ENCODE measurements at places on chromosomes 12 and 14.

DNA sequence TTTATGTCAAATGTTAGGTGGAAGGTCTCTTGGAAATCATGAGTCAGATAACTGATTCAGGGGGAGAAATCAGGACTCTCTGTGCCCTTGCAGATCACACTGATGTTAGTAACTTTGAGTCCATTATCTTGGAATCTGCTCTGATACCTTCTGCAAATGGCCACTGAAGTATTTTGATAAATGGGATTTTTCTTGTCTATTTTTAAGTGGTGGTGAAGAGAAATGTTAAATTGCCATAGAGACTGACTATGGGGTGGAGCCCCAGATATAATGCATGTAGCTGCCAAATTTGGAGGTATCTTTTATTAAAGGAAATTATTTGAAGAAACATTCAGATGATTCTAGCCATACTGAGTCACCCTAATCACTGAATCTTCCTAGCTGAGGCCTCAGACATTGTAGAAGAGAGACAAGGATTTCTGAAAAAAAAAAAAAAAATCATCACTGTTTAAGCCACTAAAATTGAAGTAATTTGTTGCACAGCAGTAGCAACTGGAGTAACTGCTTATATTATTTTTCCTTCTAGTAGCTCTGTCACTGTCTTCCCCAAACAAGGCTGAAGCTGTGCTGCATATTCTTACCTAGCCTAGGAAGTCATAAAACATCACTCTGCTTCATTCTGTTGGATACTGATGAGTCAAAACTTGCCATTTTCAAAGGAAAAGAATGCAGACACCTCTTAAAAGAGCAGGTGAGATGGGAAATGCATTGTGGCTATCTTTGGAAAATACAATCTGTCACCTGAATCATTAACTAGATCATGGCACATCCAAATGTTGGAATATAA lies 36.0 kb upstream of the CLEC14A start:
- DNase-seq: no peak

DNA sequence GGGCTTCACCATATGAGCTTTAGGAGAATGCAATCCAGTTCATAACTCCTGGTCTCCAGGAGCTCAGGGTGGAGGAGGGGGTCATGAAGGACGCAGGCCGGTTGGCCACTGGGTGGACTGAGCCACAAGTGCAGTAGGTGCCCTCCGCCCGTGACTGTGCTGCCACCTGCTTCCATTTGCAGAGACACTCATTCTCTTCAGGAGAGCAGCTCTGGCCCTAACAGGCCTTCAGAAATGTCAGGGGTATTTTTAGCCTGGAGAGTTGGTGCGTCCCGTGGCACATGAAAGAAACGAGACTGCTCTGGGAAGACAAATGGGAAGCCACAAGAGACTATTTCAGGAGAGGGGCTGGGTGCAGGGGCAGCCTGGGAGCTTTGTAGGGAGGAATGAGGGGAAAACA lies 74.6 kb upstream of the MYL2 start:
- DNase-seq: no peak

DNA sequence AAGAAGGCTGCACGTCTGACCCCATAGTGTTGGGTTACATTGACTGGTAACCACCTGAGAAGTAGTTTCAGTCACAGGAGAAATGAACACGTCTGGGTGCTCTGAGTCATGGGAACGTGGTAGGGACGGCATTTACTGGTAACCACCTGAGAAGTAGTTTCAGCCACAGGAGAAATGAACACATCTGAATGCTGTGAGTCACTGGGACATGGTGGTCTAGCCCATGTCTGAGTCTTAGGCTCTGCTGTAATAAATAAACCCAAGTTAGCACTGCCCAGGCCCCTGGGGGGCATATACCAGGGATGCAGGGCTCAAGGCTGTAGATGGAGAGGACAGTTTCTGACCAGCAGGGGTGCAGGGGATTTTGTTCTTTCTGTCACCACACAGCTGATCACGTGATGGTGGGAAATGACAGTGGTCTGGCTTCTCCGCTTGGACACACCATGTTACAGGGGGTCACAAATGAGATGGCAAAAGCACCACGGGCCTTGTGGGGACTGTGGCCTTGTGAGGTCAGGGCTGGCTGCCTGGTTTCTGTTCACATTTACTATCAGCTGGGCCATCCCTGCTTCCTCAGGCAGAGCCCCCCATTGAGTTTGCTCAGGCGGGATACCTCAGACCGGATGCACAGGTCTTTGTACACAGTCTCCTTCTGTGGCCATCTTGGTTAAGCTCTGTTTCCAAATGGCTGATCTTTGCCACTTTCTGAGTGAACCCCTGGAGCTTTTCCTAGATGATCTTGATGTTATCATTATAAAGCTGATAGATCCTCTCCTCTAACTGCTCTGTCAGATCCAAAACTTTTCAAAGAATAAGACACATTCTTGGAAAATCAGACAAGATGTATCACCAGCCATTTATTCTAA lies 9.8 kb upstream of the C12orf42 start:
- no peak for DNase-seq

DNA sequence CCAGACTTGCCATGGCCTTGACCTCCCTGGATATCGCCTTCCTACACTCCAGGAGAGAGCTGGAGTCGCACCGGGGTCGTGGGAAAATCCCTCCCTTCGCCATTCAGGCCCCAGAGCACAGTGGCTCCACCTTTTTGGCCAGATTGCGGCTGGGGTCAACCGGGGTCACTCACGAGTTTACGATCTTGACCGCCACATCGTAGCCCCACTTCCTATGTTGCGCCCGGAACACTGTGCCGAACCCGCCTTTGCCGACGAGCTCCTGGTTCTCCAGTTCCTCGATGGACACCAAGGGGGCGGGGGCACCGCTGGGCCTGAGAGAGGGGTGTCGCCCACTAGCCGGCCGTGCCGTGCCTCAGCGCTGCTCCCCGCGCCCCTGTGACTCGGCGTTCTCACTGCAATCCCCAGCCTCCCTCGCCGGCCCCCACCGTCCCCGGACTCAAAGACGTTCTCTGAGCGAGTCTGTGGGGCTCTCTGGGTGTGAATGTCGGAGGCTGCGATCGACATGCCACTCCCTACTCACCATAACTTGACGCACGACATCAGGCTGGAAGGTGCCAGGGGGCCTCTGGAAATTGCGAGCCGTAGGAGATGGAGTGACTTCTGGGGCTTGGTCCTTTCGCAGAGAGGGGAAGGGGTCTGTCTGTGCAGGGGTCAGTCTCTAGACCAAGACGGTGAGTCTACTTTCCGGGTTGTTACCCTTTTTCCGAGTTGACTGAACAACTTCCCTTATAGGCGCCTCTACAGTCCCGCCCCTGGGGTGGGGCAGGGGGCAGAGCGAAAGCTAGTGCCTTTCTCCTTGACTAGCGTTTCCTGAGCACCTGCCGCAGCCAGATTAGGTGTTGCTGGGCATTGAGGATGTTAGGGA lies at the start of gene RIPK3:
TSS of gene RIPK3 (minus strand) at position 708 of the 868 bp plus-strand sequence. CDS start at position 543, 165 bp downstream.
- no peak for DNase-seq

DNA sequence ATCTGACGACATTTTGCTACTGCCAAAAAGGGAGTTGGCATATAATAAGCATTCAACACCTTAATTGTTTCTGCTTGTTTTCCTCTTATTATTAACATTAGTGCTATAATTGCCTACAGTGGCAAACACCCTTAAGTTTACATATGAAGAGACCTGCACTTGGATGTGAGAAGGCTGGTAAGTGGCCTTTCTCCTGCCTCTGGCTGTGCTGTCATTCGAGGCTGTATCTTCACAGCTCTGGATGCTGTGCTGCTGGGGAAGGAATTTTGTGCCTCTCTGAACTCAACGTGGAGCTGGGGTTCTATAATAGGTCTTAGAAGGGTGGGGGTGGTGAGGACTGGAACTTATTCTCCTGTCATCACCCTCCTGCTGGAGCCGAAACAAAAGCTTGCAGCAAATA lies 385.9 kb downstream of the EMP1 start:
- no peak for DNase-seq

DNA sequence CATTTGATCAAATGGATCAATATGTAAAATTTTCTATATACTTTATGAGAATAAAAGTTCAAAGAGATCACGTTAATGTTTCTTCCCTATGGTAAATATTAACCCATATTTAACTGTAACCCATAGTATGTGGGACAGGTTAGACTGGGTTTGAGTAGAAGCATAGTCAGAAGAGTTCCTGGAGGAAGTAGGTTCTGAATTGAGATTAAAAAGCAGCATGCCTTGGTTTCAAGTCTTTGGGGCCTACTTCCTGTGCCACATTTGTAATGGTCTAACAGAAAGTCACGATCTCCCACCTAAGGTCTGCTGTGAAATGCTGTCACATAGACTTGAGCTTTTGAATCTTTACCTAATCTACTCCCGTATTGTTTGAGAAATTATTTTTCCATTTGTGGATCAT lies 63.8 kb downstream of the FIGNL2 start:
- no peak for DNase-seq

DNA sequence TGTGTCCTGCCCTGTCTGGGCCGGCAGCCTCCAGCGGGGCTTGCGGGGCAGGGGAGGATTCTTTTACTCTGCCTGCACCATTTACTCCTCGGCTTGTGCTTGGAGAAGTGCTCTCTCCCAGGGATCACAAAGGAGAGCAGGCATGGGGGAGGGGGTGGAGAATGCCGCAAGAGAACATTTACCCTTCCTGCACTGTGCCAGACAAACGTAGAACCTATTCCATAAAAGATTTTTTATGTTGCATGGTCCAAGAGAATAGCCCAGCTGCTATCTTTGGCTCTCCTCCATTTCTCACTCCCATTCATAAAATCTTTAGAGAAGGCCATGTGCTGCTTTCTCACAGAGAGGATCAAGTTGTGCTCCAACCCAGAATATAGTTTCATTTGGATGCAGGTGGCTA lies 159.4 kb downstream of the SPTSSA start:
- peak; percentile 6 for DNase-seq

DNA sequence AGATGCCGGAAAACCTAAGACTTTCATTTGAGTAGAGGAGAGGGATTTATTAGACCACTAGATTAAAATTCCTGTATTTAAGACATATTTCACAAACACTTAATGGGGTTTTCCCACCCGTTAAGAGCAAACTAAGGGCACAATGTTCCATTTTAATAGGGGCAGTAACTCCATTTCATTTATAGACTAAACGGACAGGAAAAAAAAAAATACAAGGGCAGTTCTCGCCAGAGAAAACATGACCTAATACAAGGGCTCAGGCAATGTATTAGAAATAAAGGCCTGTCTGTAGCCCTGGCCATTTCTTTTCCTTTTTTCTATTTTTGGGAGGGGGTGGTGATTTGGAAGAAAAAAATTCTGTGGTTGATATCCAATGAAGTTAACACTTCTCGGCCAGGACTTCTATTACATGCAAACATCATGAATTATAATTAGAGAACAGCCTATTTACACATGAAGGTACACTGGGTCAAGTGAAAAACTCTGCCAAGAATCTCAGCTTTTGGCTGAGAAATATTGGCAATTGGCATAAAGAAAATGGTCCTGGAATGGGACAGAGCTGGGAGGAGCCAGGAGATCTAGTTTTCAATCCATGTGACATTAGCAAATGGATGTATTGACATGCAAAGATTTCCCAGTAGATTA lies 641.1 kb upstream of the TBX3 start:
- no peak for DNase-seq

DNA sequence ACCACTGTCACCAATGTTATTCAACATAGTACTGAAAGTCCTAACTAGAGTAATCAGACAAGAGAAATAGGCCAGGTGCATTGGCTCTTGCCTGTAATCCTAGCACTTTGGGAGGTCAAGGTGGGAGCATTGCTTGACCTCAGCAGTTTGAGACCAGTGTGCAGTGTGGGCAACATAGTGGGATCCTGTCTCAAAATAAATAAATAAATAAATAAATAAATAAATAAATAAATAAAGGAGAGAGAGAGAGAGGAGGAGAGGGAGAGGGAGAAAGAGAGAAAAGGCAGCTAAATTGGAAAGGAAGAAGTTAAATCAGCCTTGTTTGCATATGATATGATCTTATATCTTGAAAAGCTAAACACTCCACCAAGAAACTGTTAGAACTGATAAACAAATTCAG lies 115.3 kb downstream of the FAR2 start:
- DNase-seq: no peak

- no peak for DNase-seq
Measured at GRCh38 chr14:78921856-78922255, 751.7 kb downstream of the NRXN3 start.

DNA sequence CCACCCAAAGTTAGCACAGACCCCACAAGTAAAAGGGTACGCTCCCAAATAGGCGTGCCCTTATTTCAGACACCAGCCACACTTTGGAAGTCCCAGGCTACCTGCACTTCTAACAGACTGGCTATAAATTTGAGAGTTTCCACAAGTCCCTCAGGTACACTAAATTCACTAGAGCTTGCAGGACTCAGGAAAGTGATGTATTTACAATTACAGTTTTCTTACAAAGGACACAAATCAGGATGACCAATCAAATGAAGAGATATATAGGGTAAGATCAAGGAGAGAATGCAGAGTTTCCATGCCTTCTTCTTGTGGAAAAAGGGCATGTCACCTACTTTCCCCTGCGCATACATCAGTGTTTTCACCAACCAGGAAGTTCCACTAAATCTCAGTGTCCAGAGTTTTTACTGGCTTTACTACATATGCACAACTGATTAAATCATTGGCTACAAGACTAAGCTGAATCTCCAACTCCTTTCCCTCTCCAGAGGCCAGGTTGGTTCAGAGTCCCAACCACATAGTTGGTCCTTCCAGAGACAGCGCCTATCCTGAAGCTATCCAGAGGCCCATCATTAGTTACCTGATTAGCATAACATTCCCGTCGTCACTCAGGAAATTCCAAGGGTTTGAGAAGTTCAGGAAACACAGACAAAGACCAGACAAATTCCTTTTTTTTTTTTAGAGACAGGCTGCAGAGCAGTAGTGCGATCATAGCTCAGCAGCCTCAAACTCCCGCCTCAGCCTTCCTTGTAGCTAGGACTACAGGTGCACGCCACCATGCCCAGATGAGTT lies 84.2 kb downstream of the DENND5B start:
- DNase-seq: no peak

- no peak for DNase-seq
Measured at GRCh38 chr12:57477710-57478681, 1.7 kb downstream of the ARHGAP9 start.

DNA sequence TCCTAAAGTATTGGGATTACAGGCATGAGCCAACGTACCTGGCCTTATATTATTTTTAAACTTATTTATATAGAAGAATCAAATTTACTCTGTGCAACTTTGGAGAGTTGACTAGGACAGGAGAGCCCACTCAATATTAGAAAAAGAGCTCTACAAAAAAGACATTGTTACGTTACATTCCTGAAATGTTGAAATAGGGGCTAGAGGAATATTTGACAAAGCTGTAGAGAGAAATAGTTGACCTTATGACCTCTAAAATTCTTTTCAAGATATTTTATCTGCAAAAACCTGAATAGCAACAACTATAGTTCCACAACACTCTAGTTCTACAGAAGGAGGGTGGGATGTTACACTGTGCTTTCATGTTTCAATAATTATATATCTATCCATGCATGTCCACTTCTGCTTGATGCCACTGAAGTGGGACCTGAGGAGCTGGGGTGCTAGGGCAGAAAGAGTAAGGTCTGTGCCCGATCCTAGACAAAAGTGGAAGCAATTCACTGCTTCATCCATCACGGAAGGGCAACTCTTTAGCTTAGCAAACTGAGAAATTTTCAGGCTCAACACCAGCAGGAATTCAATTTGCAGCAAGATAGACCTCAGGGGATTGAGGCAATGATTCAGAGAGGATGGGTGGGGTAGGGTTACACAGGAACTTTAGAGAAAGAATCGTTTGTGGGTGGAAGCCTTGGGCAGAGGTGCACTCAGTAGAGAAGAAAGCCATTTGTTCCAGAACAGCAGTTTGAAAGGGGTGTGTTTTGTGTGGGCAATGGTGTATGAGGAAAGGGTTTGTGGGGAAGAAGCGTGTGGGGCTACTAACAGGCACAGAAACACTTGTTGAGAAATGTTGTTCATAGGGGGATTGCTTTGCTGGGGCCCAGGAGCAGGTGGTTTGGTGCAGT lies 16.0 kb upstream of the RNASE10 start:
- no peak for DNase-seq
